ENCODE measurements at places on chromosomes 6 and 20. TPM values are rescaled to one million over a fixed set of nuclear protein-coding genes. Genes with fewer than 3 reads are reported as not detected.

DNA sequence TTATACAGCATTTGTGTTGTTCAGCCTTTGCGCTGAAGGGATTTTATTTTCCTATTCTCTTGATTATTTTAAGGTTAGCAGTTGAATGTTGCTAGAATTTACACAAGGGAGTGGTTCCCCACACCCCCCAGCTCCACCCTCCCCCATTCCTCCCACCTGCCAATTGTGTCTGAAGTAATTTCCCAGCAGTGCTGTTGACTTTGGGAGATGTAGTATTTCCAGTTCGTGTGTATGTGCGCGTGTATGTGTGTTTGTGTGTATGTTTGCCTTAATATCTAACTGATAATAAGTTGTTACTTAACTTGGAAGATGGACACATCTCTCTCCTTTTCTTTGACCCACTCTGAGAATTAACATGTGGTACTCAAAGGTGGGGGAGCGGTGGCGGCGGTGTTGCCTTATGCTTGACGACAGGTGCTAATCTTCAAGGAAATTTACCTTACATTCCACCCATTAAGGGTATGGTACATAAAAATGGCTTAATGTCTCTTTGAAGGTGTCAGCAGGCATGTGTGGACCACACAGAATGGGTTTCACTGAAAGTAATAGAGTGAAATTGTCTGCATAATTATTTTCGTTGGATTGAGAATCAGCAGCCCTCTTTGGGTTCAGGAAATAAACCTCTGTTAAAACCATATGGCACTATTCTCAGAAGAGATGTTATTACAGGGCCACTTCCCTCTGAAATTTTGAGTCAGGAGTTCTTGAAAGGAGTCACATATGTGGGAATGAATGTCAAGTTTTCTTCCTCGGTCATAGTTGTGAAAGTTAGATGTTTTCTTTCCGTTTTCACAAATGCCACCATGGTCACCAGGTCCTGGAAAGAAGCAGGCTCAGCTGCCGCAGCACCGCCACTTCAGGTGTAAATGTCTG, 95.6 kb upstream of the SUPT3H start:
- no peak for DNase-seq

DNA sequence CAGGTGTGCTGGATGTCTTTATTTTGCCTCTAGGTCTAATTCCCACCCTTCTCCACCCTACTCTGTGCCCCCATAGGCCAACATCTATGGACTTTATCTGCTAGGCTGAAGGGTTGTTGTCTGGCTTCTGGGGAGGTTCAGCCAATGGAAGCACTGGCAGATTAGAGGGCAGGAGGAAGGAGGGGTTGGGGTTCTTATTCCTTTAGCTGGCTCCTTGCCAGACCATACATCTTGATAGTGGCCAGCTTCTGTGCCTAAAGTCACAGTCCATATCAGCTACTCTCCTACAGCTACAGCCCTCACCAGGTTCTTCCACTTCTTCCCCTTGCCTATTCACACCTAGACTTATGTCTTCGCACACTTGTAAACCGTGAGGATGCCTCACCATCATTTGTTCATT, 41.1 kb downstream of the ROS1 start:
- DNase-seq, result no peak

DNA sequence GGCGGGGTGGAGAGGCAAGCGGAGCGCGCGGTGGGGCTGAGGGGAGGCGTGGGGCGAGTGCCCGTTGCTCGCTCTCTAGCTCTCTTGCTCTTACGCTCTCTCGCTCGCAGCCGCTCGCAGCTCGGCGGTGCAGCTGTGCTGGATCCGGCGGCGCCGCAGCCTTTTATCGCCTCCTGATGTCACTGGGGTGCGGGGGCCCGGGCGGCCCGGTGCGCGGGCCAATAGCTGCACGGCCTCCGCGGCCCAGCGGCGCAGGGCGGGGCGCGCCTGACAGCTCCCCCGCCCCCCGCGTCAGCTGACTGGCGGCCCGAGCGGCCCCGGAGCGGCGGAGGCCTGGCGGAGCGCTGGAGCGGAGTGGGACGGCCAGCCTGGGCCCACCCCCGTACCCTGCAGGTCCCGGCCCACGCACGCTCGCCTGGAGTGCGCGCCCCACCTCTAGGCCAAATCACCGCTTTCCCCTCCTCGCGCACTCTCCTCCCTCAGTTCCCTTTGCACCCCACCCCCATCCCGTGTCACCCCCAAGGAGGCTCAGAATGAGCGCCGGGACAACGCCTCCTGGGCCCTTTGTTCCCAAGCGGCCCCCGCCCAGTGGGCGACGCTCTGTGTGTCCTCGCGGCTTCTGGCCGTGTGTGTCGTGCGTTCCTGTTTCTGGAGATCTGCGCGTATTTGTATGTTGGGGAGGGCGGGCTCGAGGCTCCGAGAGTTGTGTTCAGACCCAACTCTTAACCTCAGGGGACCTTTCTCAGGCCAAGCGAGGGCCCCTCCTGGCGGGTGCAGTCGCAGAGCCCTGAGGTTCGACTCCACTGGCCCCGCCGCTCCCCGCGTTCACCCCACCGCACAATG, at the start of gene MAFB:
MAFB (minus strand) TSS at position 137 of the 843 bp plus-strand sequence. CDS start 386 bp downstream, outside the sequence.
- DNase-seq, result peak; percentile 98

- DNase-seq, result peak; percentile 87
Observed at GRCh38 chr20:57190536-57191264, 75.7 kb downstream of the BMP7 start.

- DNase-seq, result peak; percentile 6
Observed at GRCh38 chr6:83509441-83509840, 2.9 kb upstream of the PRSS35 start.

The FLOT1 gene
- 156 TPM for total RNA-seq

DNA sequence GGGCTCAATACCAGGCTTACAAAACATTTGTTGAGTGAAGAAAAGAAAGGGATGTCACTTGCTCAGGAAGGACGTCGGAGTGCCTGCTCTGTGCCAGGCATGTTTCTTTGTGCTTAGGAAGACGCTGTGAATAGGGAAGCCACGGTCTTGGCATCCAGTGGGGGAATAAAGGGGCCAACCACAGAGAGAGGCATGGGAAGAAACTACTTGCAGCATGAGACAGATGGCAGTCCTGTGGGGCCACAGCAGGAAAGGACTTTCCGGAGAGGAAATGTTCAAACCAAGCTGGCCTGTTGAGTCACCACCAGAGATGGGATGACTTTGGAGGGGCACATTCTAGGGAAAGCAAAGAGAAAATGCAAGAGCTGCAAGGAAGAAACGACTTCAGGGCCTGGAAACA, 173.2 kb downstream of the CDH26 start:
- no peak for DNase-seq

DNA sequence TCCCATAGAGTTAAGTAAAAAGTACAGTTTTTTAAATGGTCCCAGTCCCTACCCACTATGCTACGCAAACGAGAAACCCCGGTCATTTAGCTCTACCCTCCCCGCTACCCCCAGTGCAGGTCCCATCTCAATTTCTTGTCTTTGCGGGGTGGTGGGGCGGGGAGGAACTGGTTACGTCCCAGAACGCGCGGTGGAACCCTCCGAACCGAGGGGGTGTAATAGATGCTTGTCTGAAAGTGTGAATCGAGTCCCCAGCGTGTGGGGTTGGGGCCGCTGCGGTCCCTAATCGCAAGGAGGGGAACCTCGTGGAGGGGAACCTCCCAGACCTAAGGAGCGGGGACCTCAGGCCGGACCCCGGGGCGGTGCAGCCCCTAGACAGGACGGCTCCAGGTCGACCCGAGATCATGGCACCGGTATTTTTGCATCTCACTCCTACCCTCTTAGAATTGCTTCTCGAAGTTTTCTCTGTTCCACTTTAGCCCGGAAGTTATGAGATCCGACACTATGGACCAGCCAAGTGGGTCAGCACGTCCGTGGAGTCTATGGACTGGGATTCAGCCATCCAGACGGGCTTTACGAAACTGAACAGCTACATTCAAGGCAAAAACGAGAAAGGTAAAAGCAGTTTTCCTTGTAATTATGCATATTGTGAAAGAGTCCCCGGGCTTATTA, 779 bp downstream of the HEBP2 start:
- peak; percentile 51 for DNase-seq

GRCh38 chr20:18738055-18738454, 75.5 kb upstream of the SCP2D1 start:
- peak; percentile 47 for DNase-seq

DNA sequence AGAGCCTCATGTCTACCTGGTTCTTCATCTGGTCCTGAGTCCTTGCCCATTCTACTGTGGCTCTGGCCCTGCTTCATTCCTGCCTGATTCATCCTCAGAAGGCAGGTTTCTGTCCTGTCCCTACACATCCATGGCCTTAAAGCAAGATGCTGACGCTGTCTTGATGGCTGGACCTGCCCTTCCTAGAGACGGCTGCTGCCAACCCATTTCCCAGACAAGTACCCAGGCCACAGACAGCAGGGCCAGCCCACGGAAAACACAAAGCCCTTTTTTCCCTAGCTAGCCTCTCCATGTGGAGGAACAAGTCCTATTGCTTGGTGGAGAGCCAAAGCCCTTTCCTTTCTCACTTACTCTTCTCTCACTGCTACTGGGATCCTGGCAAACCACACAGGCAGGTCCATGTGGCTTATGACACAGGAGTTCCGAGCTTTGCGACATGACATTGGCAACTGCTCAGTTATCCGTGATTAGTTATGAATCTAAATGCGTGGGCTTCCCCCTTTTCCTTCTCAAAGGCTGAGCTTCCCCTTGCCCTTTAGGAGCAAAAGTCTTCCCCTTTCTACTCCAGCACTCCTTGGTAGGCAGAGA, 72.9 kb downstream of the SLC22A3 start:
- DNase-seq, result peak; percentile 5

The PARD6B gene
- total RNA-seq, result not detected

DNA sequence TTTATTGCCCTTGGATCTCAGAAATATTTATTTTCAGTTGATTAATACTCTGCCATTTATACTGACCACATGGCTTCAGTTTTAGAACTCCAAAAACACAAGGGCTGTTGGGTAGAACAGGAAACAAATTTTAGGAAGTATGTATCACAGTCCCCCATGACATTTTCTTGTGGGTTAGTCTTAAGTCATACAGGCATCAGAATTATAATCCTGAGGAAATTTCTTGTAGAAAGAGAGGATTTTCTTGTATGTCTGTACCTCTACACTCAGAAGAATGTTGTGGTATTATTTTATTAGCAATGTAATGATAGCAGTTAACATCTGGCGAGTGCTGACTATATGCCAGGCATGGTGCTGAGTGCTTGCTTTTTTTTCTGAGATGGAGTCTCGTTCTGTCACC, 302.9 kb downstream of the CLIC5 start:
- DNase-seq, result no peak

DNA sequence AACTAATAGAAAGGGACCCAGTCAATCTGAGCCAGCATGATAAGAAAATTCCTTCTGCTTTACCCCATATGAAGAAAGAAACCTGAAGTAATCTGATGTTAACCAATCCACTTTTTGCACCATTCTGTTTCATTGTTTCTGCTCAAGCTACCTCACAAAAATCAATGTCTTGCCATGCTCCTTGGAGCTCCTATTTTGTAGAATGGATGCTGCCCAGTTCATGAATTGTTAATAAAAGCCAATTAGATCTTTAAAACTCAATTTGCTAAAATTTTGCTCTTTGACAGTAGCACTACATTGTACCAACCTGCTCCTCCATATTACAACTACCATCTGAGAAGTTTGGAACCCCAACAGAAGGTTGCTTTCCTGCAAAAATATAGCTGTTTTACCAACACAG, 116.2 kb upstream of the GPR6 start:
- DNase-seq, result no peak

The RIPPLY2 gene
- total RNA-seq, result not detected

The ASIP gene
- not detected for total RNA-seq

DNA sequence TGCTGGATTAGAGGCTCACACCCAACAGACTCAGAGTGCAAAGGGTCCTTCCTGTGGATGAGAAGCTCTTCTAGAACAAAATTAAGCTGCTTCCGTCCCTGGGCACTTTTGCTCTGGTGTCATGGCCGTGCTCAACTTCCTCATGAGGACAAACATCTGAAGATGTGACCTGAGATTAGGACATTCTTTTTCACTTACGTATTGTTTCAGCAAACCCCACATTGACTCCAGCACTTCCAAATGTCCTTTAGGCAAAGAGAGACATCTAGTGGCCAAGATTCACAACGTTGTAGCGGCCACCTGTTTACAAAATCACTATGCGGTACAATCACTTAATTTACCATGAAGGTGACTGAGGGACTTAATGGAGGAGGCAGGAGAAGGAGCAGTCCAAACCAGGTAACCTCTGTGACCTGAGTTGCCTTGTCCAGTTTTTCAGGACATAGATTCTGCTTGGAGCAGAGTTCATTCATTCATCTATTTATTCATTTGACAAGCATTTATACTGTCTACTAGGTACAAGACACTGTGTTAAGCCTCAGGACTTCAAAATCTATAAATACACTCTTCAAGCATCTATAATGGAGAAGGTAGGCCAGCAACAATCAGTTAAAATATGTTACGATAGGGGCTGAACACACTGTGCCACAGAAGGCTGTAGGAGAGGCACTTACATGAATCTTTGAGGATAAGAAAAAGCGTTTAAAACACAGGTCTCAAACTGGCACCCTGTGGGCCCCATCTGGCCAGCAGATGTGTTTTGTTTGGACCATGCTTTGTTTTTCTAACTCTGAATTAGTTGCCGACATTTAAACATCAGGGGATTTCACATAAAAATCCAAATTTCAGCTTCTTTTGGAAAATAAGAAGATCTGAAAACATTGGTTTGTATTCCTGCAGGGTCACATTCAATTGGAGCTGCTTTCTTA, 5.6 kb upstream of the ADGRF1 start:
- peak; percentile 72 for DNase-seq

DNA sequence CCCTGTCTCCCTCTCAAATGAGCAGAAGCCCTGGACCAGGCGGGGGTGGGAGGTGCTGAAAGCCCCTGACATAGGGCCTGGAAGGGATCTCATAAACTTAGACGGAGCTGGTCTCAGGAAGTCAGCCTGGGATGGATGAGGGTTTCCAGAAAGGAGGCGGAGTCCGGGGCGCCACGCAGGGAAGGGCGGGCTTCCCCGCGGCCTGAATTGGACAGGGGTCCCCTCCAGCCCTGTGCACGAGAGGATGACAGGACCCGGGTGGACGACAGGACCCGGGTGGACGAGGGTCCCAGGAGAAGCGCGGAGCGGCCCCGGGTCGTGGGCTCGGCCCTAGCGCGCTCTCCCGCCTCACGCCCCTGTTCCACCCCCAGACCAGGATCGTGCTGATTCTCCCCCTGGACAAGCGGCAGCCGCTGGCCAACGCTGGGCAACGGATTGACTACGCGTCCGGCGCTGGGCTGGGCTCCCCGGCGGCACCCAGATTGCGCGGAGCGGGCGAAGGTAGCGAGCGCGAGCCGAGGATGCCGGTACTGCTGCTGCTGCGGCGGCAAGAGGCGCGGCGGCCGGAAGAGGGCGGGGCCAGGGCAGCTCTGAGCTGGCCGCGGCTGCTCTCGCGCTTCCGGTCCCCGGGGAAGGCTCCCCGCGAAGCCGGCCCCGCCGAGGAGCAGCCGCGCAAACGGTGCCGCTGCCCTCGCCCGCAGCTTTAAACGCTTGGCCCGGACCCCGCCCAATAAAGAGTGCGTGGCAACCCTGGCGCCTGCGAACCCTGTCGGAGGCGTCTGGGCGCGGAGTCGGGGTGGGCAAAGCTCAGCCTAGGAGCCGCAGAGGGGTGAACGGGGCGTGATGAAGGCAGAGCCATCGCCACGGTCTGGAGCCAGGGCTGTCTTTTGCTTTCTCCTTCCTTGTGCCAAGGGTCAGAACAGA, 1.3 kb downstream of the C20orf144 start:
- peak; percentile 91 for DNase-seq

- DNase-seq, result no peak
Observed at GRCh38 chr6:108263371-108263770, 2.5 kb upstream of the SNX3 start.
